ENCODE measurements at places on chromosomes 16 and 17.

DNA sequence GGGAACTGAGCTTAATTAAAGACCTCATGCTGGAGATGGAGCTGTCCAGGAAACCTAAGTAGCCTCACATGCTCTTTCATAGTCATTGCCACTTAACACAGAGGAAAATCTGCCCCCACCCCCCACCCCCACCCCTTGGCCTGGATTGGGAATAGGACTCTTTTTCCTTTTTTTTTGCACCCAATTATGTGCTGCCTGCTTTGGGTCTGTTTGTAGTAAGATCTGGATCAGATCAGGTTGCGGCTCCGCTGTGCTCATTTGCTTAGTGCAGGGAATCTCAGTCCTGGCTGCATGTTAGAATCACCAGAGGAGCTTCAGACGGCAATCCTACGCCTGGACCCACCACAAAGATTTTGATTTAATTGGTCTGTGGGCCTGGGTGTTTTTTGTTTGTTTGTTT is 219.0 kb downstream of the UTP18 start:
- DNase-seq: no peak

GRCh38 chr16:56423584-56424403 is 1.6 kb downstream of the AMFR start:
- no peak for DNase-seq

DNA sequence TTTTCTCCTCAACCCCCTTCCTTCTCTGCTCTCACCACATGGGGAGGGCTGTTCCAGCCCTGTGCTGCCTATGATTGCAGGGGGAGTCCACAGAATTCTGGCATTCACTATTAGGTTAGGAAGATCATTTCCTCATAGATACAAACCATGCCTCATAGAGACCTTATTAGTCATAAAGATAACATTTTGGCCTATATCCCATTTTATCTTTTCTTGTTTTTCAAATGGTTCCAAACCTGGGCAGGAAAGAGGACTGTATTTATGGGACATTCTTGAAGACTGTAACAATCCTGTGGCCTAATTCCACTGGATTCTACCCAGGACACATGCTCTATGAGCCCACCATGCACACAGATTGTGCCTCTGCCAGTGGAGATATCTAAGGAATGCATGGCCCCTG is 51.7 kb downstream of the ASIC2 start:
- DNase-seq: no peak

DNA sequence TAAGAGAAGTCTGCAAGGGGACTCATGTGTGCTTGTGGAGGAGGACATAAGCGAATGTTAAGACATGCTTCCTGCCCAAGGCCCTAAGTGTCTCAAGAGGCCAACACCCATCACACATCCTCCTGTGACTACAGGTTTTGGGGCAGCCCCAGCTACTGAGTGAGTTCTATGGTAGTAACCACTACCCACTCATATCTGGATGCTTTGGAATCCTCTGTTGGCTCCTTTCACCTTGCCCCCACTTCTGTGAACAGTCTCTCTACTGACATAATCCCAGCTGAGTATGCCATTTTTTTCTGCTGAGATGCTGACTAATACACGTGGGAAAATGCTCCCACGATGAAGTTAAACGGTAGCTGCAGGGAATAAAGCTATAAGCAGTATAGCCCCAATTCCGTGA is 153.5 kb downstream of the VPS53 start:
- DNase-seq: no peak

DNA sequence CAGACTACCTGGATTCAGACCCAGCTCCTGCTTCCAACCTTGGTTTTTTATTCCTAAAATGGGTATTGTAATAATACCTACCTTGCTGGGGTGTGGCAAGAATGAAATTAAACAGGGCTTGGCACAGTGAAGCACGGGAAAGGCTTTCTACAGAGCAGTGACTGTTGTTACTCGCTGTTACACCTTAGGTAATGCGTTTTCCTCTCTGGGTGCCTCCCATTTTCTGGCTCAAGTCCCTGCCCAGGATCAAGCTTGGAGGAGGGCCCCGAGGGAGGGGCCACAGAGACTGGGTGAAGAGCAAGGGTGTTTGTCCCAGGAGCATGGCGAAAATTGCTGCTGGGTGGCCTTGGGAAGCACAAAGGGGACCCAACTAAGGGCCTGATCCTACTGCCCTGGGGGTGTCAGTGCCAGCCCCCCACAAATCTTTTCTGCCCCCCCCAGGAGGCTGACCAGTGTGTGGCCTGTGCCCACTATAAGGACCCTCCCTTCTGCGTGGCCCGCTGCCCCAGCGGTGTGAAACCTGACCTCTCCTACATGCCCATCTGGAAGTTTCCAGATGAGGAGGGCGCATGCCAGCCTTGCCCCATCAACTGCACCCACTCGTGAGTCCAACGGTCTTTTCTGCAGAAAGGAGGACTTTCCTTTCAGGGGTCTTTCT is 13.3 kb downstream of the MIEN1 start:
- no peak for DNase-seq

DNA sequence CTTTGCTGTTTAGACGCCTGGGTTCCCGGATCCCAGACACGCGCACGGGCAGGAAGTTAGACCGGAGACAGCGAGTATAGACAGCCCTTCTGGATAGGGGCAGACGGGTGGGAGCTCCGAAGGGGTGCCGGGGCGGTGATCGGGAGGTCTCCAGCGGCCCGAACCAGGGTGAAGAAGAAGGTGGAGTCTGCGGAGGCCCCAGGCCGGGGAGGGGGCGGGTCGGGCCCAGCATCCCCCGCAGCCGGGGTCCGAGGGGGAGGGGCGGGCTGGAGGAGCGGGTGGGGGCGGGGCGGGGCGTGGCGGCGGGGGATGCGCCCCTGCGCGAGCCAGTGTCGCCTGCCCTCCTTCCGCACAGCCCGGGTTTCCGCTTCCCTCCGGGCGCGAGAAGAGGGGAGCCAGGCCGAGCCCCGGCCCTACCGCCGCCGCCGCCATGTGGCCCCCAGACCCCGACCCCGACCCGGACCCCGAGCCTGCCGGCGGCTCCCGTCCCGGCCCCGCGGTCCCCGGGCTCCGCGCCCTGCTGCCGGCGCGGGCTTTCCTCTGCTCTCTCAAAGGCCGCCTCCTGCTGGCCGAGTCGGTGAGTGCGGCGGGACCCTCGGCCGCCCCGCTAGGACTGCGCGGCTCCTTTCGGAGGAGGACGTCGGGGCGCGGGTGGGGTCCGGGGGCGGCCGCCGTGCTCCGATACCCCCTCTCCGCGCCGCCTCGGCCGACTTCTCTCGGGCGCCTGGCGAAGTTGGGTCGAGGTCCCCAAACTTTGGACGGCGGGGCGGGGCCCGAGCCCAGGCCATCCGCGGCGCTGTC is at the start of gene CMTM3:
Gene CMTM3 (plus strand): TSS at position 329 of the 801 bp plus-strand sequence. CDS start 102 bp downstream, at position 431.
- peak; percentile 58 for DNase-seq

DNA sequence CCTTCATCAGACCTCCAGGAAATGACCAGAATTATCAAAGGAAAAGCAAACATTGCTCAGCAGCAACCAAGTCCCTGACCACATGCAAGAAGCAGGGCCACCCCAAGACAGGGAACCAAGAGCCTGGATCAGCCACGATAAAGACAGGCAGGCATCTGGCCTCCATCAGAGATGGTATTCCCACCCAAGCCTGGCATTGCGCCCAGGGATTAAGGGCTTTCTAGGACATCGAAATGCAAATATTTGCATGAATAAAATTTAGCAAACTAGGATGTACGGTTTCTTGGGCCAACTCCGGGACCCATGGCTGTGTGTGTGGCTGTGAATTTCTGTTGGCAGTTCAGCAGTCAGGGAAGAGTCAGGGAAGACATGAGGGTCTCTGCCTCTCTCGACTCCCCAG is 241.4 kb upstream of the DYNLRB2 start:
- no peak for DNase-seq

- DNase-seq: no peak
Measured at GRCh38 chr17:27531469-27531961, 75.3 kb downstream of the KSR1 start.

DNA sequence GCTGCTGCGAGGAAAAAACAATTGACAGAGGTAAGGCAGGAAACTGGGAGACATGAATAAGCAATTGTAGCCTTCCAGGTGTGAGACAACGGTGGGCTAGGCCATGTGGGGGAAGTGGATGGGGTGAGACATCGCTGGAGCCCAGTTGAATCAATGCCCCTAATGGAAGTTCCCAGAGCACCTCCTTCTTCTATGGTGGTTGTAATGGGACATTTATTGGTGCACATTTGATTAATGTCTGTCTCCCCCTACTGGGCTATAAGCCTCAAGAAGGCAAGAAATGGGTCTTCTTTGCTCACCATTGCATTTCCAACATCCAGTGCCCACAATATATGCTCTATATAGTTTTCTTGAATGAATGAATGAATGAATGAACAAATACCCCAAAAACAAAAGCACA is 22.7 kb upstream of the CD300E start:
- no peak for DNase-seq

DNA sequence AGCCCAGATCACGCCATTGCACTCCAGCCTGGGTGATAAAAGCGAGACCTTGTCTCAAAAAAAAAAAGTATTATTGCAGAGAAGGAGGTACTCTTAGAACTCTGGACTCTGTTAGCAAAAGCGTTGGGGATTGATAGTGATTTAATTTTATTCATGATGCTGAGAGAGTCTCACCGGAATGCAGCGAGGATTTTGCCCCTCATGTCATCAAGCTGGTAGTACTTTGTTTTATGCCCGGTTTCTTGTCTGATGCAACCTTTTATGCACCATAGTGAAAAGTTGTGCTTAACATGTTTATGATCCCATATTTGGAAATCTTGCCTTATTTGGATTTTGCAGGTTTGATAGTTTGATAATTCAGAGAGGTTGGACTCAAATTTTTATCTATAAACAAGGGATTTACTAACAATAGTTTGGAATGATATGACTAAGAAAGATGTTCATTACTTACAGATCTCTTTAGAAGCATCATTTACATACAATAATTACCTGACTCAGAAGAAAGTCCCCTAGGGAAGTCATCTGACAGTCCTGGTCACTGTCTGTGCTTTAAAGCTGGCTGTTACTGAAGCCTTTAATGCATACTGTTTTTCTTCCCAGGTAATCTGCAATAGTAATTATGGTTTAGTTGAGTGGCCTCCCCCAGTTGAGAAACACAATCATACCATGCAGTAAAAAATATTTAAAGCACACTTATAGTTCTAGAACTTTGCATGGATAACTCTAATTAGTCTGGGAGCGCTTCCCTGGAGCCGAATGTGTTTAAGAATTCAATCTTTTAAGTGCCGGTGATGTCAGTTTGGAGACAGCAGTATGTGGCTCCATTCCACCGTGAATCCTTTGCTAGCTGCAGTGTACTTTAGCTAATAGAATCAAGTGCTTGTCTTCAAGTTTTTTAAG is 120.9 kb downstream of the PRKCA start:
- no peak for DNase-seq

DNA sequence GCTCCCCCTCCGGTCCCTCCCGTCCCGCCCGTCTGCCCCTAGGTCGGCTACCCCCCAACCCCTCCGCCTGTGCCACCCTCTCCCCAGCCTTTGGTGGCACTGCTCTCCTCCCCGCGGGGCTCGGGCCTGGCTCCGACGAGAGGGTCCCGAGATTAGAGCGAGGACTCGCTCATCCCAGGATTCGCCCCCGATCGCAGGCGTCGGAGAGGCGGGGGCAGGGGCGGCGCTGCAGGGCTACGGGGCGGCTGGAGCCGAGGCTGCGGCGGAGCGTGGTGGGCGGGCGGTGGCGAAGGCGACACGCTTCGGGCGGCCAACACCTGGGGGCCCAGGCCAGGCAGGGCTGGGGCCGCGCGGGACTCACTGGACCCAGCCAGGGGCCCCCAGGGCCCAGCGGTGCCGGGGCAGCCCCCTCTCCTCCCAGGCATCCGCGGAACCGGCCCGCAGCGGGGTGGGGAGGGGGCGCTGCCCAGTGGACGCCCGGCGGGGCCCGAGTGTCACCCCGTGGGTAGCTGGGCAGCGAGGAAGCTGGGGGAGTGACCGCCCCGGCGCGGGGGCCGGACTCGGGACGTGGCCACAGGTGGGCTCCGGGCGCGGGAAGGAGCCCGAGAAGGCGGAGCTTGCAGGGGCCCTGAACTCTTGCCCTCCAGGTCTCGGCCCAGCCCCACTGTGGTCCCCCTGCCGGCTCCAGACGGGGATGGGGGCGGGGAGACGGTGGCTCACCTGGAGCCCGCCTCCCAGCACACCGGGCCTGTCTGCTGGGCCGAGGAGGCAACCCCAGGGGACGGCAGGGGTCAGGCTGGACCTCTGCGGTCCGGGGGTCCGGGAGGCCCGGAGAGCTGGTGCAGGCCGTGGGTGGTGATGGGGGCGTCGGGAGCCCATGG is 1.5 kb downstream of the MGAT5B start:
- DNase-seq: no peak

DNA sequence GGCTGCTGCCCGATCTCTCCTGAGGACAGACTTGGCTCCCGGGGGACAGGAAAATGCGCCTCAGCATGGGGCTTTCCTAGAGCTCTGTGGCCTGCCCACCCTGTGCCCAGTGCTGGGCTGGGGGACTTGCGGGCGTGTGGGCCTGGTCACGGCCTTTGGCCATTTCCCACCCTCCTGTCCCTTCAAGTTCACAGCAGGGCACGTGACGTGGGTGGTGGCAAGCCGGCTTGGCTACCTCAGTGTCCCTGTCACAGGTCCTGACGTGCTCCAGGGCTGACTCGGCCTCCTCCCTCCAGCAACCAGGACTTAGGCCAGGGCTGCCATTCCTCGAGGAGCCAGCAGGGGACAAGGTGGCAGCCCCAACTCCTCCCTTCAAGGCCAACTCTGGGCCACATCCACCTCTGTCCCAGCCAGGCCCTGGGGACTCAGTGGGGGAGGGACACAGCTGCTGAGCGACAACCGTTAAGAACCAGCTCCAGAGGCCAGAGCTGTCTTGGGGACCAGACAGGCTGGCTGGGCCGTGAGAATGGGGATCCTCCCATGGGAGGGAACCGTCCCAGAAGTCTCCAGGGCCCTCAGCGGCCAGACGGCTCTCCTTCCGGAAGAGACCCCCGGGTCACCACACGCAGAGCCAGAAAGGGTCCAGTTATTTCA is 981 bp upstream of the UNC13D start:
- peak; percentile 51 for DNase-seq

Measured in effector CD4-positive, alpha-beta T cell (primary cell).